ENCODE measurements at places on chromosomes 5 and 9. TPM values are rescaled to one million over a fixed set of nuclear protein-coding genes. Genes with fewer than 3 reads are reported as not detected.

DNA sequence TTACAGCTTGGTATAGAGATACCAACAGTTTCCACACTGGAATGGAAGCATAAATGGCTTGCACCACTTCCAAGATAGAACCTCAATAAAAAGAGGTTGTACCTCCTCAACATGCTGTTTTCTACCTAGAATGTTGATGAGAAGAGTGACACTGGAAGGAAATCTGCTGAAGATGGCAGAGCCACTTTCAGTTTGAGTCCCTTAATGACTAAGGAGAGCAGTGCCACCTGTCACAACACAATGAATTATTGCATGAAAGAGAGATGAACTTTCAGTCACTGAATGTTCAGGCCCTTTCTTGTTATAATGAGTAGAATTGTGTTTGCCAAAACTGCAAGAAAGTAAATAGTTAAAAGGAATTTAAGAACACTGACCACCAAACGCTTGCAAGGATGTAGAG is 958.5 kb downstream of the DTWD2 start:
- DNase-seq, result no peak

DNA sequence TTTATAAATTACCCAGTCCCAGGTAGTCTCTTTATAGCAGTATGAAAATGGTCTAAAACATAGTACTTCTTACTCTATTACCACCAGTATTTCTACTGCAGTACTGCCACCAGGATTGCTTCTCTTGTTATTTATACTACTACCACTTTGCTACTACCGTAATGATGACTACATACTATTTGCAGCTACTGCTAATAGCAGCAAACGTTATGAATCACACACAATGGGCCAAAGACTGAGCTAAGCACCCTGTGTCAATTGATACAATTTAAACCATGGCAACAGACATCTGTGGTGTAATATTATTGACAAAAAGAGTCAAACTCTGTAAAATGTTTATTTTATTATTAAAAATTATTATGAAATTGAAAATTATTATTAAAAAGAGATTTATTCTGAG is 15.3 kb upstream of the KIF12 start:
- no peak for DNase-seq

GRCh38 chr5:965604-966344 is 42.8 kb upstream of the NKD2 start:
- no peak for DNase-seq

DNA sequence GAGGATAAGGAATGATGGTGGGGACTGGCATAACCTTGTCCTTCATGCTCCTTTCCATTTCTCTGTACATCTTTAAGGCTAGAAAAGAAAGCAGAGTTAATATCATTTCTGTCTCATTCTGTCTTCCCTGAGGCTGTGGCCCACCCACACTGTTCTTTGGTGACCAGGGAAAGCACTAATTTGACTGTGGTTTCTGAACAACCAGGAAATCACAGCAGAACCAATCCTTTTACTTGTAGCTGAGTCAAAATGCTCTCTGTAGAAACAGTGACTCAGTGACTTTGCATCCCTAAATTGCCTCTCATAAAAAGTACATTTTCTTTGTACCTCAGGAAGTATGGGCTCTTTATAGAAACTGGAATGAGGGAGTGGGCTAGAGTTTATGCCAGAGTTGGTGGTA is 28.1 kb downstream of the IL33 start:
- DNase-seq, result no peak

GRCh38 chr9:79562749-79563386 is 8.9 kb upstream of the TLE4 start:
- DNase-seq, result no peak

NOTCH1 gene
- polyA plus RNA-seq, result 26.4 TPM

DNA sequence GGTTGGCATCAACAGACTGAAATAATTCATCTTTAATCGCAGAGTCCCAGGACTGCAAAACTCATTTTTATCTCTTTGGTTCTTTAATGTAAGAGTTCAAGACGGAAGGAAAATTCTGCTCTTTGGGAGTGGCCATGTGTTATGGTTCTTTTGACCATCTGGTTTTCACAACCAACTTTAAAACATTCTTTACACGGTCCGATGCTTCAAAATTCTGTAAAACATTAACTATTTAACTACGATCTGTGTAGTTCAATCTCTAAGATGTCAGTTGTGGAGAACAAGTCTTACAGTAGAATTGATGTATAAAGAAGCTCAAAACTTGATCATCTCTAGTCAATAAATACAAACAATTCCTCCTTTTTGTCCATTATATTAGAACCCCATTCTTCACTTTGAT is 83.0 kb downstream of the CMYA5 start:
- DNase-seq, result peak; percentile 26

- no peak for DNase-seq
These were observed 20.9 kb upstream of the COMMD10 start for GRCh38 chr5:116063950-116064349.

DNA sequence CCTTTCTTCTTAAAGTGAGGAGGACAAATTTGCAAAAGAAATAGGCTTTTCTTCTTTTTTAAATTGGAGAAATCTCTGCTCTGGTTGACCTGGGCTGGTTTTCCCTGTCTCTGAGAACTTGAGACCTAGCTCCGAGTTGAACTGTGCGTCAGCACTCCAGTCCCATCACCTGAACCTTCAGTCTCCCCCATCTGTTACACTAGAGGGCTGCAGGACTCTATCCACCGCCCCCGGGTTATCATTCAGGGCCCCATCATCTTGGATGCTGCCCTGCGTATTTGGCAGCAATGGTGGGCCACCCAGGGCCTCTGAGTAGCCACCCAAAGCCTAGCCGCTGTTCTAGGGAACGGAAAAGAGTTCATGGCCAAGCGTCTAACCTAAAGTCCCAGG is 2.5 kb downstream of the FOXE1 start:
- DNase-seq, result no peak

GRCh38 chr9:69086769-69087168 is 51.2 kb downstream of the FXN start:
- no peak for DNase-seq

GRCh38 chr5:23820765-23821471 is 313.5 kb downstream of the PRDM9 start:
- peak; percentile 12 for DNase-seq

- DNase-seq, result peak; percentile 84
These were observed 69.2 kb upstream of the CCDC180 start for GRCh38 chr9:97237951-97238889.

CYLC2 gene
- not detected for polyA plus RNA-seq

PROB1 gene
- polyA plus RNA-seq, result 2.4 TPM

PRDM9 gene
- 0.15 TPM for polyA plus RNA-seq

GRCh38 chr9:96258967-96259366 is 43.0 kb downstream of the HSD17B3 start:
- no peak for DNase-seq

DNA sequence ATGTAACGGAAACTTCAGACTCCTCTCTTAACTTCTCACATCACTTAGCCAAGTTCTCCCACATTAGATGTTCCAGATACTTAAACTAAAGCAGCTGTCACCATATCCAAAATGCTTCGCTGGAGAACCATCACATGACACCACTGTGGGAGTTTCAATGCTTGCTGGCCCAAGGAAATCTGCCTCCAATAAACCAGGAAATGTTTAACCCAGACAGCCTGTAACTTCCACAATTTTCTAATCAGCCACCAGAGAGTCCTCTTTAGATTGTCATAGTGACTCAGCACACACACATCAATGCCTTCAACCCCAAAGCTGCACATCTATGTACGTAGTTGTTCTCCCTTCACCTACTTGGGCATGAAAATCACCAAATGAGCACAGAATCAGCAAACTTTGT is 118.7 kb downstream of the LPAR1 start:
- no peak for DNase-seq

GRCh38 chr5:166594567-166594966 is 1696.9 kb upstream of the WWC1 start:
- no peak for DNase-seq

DNA sequence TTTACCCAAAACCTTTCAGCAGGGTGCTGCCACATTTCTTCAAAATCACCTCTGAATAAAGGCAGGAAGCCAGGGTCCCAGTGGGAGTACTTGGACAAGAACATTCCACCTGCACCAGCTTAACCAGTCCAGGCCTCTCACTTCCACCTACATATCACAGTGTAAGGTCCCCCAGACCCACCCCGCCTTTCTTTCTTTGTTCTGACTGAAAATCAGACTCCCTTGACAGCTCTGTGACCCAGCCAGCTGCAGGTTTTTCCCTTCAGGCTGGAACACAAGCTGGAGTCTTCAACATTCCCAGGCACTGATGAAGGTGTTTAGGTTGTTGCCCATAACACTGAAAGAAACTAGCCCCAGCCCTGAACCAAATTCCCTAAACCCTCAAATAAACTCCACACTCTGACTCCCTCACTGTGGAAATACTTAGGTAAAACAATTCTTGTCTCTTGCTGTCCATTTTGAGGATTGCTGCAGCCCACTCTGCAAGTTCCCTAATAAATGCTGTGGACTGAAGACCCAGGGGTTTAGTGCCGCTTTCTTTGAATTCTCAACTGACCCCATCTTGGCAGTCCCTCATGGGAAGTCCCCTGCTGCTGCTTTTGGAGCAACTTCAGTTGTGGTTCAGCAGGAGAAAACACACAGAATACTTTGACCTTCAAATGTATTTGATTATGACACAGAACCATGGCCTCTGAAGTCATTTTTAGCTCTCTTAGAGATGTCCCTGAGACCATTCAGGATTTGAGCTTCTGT is 24.8 kb downstream of the P4HA2 start:
- no peak for DNase-seq

DNA sequence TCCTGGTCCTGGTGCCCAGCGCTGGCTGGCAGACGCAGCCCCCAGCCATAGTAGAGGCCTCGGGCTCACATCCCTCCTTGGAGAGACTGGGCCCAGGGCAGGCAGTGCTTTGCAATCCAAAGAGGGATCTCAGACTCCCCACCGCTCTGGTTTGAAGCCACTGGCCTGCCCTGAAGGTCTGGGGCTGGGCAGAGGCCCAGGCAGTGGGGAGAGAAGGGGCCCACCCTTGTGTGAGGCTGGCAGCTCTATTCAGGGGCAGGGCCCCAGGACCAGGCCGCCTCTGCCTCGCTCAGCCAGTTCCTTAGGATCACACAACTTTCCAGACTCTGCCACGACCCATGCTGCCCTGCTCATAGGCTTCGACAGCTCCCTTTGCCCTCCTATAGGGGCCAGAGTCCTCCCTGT is 10.7 kb upstream of the SEC16A start:
- DNase-seq, result no peak

GRCh38 chr9:109176386-109176785 is 9.3 kb upstream of the FRRS1L start:
- no peak for DNase-seq

DNA sequence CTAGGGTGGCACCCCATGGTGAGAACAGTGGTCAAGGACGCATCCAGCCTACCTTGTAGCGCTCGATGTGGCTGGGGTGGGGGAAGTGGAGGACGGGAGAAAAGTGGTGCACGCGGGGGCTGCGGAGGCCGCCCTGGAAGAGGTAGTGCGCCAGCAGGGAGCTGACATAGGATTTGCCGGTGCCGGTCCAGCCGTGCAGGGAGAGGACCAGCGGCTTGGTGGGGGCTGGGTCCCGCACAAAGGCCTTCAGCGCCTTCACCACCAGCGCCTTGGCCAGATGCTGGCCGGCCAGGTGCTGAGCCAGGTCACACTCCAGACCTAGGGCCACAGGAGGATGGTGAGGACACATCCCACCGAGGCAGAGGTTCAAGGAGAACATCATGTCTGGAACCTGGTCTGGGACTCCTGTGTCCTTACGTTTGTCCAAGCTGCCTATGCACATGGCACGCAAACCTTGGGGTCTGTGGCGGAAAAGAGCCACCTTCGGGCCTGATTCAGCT is 797 bp downstream of the TOR2A start:
- no peak for DNase-seq

DNA sequence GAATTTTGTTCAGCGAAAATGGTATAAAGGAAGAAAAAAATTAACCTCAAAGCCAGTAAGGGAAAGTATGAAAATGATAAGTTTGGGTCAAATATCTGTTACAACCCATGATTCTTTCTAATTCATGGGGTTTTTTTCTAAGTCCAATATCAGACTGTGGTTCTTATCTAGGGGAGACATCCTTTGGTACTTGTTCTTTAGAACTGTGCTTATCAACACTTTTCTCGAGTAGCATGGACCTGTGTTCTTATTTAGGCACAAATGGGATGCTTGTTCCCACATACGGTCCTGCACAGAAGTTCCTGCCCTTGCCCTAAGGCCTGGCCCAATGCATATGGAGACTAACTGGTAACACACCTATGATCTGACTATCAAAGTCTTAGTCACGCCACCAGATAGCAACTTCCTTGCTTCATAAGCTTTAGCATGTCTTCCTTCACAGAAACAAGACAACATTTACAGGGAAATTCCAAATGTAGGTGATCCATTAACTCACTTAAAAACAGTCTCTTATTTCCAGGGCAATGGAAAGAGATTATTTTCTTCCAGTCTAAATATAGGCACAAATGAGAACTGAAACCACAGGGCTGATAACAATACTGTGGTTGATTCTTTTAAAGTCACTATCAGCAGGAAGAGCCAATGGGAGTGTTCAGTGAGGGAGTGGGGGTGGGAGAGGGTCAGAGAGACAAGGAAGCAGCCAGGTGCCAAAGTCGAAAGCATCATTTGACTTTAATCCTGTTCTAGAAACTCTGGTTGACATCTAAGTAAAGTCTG is 268.8 kb upstream of the ANKRD55 start:
- DNase-seq, result no peak

- no peak for DNase-seq
These were observed 78.5 kb downstream of the ERP44 start for GRCh38 chr9:100020121-100020795.

DNA sequence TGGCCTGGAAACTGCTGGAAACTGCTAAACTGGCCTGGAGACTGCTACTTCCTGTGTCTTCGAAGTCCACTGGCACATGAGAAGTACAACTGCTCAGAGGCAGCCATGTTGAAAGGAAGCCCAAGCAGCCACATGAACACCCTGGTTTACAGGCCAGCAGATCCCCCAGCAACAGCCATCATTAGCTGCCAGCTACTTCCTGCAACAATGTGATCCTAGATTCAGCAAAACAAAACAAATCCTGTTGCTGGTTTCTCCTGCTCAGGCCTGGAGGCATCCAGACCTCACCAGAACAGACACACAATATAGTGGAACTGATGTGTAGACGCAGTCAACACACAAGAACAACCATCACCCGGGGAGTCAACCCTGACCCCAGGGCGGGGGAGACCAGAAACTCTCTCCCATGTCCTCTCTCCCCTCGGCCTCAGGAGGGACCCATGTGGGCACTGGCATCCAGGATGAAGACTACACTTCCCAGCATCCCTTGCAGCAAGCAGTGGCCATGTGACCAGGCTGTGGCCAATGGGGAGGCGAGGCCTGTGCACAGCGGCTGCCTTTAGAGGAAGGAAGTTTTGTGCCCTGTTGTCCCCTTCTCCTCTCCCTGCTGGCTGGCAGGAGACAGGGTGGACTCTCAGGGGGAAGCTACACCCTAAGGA is 9.2 kb upstream of the LCN15 start:
- DNase-seq, result no peak

DNA sequence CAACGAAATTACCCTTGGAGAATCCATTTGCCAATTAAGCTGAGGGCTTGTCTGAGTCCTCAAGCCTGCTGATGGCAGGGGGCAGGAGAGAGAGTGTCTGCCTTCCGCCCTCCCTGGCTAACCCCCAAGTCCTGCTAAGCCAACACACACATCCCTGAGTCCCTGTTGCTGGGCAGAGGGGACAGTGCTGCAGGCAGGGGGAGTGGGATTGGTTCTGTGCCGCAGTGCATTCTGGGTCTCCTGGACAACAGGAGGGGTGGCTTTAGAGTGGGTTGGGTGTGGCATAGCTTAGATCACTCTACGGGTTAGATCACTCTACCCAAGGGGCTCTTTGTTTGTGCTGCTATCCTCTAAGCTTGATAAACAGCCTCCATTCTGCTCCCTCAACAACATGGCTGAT is 427.7 kb downstream of the CDK5RAP2 start:
- no peak for DNase-seq

Data from left kidney (tissue), 8 donors.